Activated naive CD8-positive, alpha-beta T cell treated with anti-CD3 and anti-CD28 coated beads for 36 hours (primary cell): ENCODE measurements at places on chromosomes 4 and X. TPM values are rescaled to one million over a fixed set of nuclear protein-coding genes. Genes with fewer than 3 reads are reported as not detected.

The TMPRSS11D gene
- not detected for total RNA-seq

The SPATA4 gene
- not detected for total RNA-seq

The SORCS2 gene
- total RNA-seq: not detected

The ASB12 gene
- not detected for total RNA-seq

The FAM53A gene
- 1.3 TPM for total RNA-seq

The C4orf50 gene
- not detected for total RNA-seq

The CXorf51A gene
- not detected for total RNA-seq

The CT45A2 gene
- not detected for total RNA-seq

The SHOX gene
- total RNA-seq: not detected

The SSX2 gene
- total RNA-seq: not detected

The PABPC4L gene
- total RNA-seq: not detected

The TIGD4 gene
- total RNA-seq: 0.42 TPM

The MTMR8 gene
- 5.0 TPM for total RNA-seq

The CHST7 gene
- 1.7 TPM for total RNA-seq

The DMP1 gene
- not detected for total RNA-seq

The TMEM144 gene
- 0.25 TPM for total RNA-seq

The ETDA gene
- total RNA-seq: not detected

The TEX13B gene
- total RNA-seq: not detected

The FOXP3 gene
- total RNA-seq: 11.9 TPM

The GPR173 gene
- total RNA-seq: 0.64 TPM

The PRRG1 gene
- not detected for total RNA-seq

The ABCE1 gene
- 198 TPM for total RNA-seq

The EVC gene
- 0.06 TPM for total RNA-seq

The PSAPL1 gene
- not detected for total RNA-seq

The ZNF141 gene
- 27.5 TPM for total RNA-seq

The GIMD1 gene
- not detected for total RNA-seq
